Amygdala (tissue), 56 donors: ENCODE measurements at places on chromosomes 12 and 14.

DNA sequence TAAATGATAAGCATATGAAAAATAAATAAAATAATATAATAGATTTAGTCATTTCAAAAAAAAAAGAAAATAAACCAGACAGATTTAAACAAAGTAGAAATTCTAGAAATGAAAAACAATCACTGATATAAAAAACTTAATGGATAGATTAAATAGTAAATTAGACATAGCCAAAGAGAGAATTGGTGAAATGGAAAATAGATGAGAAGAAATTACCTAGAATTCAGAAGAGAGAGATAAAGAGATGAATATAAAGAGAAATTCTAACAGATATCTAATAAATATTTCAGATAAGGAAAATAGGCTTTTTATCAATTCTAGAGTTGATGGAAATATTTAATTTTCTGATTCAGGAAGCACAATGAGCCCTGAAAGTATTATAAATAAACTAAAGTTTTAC is 123.1 kb downstream of the PRIMA1 start:
- no peak for DNase-seq

- no peak for DNase-seq
Observed at GRCh38 chr12:47317175-47317915, 237.6 kb upstream of the AMIGO2 start.

- no peak for DNase-seq
Observed at GRCh38 chr14:33201116-33201515, 262.4 kb downstream of the NPAS3 start.

- DNase-seq, result no peak
Observed at GRCh38 chr12:22069851-22070250, 23.8 kb downstream of the CMAS start.

DNA sequence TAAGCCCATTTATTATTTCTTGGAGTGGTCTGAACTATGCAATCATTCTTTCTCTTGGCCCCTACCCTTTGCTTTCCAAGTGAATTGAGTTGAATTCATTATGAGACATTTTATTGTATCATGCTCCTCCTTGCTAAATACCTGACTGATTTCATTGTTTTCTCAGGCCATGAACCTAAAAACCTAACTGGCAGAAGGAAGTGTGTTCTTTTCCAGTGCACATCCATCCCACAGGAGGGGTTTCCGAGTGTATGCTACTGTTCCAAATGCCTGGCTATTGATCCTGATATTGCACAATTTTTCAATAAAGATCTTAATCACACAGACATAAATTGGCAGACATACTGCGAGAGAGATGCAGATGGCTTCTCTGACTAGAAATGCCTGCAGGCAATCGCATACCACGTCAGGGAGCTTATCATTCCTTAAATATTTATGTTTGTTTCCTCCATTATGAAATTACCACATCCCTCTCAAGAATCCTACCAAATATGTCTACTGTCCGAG is 162.2 kb upstream of the EGLN3 start:
- no peak for DNase-seq

- no peak for DNase-seq
Observed at GRCh38 chr12:115384391-115384790, 700.4 kb upstream of the TBX3 start.

DNA sequence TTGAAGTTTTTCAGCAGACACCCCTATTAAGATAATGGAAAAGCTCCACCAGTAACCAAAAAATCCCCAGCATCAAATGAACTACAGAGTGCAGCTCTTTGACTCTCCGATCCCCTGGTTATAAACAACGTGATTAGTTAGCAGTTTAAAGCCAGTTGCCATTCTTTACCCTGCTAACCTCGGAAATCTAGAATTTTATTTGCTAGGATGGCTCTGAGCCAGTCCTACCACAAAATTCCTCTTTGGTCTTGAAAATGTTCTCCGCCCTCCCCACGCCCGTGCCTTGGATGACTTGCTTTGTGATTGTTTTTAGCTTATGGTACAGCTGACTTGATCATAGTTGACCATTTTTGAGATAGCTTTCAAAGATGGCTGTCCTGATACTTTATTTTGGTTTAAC is 1.2 kb downstream of the KLHDC2 start:
- DNase-seq, result no peak

DNA sequence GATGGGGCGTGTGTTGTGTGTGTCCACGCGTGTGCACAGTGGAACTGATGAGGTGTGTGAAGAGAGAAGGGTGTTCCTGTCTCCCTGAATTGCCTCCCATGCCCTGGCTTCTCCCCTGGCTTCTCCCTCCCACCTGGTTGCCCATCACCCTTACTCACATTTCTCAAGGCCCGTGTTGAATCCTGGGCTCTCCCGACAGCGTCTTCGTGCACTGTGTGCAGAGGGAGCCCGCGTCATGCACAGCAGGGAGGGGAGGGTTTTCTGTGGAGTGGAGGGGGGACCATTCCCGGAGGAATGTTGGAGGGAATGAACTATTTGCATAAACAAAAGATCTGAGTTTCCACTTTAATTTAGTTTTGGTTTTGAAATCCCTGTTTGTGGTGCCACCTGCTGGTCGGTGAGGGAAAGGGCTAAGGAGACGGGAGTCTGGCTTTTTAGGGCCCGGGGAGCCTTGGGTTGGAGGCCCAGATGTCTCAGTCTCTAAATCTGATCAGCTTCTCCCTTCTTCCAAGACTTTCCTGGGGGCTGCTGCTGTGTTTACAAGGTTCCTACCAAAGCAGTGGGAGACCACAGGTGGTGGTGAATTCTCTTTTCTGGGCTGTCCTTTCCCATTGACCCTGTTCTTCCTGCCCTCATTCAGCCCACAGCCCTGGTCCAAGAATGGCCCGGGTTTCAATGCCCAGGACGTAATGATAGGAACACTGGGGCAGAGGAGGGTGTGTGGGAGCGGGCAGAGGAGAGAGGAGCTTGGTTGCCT is at the start of gene C1R:
Gene C1R, minus strand, starts transcription at position 217 of the 757 bp plus-strand sequence. Its CDS starts 57 bp downstream, at position 160.
- no peak for DNase-seq

GRCh38 chr12:23504641-23505399 is 444.6 kb downstream of the SOX5 start:
- DNase-seq, result no peak

GRCh38 chr12:42593874-42594273 is 4.3 kb upstream of the PRICKLE1 start:
- DNase-seq, result no peak

DNA sequence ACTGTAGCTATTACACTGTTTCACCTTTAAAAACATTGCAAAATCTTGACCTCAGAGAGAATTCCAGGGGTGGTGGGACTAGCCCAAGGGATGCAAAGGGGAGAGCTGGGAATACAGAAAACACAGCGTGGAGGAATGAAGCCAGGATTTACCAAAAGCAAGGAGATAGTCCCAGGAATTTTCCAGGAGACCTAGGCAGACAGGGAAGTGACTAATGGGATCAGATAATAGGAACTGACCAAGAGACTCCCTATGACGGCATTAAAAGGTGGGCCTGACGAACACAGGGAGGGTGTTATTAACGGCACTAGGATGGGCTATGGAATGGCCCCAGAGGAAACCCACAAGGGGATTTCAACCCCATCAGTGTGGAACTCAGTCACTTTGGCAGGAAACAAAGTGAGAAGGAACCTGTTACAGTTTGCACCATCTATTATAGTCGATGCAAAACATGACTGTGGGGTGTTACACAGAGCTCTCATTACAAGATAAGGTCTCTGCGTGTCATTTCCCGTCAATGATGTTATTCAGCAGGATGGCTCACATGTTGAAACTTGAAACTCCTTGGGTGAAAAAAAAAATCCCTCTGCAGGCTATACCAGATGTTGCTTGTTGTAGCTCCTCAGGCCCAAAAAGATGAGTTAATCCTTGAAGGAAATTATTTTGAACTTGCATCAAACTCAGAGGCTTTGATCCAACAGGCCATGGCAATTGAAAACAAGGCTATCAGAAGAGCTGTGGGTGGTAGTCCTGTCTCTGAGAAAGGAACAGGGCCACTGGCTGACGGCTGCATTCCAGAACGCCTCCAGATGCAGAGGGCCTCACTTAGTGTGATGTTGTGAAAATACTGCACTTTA is 58.7 kb downstream of the DRAM1 start:
- DNase-seq, result no peak

GRCh38 chr14:78071016-78071549 is 99.1 kb upstream of the NRXN3 start:
- DNase-seq, result no peak

- DNase-seq, result no peak
Observed at GRCh38 chr14:73754911-73755360, 40.8 kb upstream of the PNMA1 start.

DNA sequence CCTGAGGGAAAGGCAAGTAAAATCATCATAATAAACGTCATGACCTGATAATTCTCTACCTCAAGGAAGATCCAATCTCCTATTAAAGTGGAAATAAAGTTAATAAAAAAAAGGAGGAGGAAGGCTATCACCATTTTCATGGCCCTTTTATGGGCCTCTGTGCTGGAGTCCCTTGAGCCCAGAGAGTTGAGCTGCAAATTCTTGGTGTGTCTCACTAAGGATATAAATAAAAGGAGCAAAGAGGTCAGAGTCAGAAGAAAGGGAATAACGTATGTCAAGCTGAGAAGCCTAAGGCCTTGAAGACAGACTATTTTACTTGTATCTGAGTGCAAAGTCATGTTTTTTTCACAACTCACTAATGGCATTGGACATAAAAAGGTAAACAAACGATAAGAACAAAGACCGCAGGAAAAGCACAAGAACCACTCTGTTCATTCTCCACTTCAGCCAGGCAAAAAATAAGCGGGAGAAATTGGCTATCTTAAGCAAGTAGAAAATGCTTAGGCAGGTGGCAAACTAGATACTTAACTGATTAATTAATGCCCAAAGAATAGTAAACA is 12.0 kb upstream of the SMIM10L1 start:
- no peak for DNase-seq

GRCh38 chr14:44663136-44663535 is 156.1 kb upstream of the FSCB start:
- no peak for DNase-seq

DNA sequence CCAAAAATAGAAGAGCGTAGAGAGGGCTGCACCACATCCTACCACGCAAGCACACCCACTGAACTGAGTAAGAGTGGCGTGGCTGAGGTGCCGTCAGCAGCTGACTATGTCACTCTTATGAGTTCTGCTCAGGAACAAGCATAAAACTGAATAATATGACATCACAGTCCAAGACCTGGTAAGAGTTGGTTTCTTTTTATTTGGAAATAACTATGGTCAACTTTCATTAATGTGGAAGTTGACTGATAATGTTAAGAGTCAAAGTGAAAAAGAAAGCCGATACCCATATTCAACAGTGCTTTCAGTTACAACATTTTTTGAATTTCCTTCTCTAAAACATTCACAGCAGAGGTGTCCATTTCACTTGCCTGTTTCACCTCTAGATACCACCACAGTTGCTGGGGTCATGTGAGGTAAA is 44.6 kb downstream of the GNS start:
- DNase-seq, result no peak

DNA sequence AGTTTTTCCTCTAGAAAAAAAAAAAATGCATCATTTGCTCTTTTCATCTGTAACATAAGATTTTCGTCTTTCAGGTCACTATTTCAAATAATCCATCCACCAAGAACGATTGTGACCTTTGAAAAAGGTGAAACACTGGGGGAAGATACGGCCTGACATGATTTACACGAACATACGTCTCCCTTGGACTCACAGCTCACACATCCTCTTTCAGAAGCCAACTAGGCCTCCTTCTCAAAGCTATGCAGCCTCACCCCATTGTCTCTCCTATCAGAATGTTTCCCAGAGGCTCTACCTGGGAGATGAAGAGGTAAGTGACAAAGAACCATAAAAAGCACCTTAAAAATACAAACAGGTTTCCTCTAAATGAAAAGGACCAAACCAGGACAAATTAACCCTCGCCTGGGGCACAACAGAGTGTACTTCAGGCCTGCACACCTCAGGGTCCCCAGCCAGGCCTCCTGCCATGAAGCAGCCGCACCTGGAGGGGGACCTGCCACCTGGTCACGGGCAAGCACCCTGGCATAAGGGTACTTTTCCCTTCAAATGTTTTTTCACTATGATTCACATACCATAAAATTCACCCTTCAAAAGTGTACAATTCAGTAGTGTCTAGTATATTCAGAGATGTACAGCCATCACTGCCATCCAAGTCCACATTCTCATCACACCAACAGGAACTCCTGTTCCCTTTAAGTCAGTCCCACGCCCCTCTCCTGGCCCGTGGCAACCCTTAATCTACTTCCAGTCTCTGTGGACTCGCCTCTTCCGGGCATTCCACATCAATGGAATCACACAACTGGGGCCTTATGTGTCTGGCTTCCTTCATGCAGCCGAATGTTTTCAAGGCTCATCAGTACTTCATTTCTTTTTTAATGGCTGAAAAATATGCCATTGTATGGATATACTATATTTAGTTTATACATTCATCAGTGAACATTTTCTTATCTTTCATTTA is 5.4 kb downstream of the SLC15A4 start:
- no peak for DNase-seq

- no peak for DNase-seq
Observed at GRCh38 chr14:49770212-49770817, 2.4 kb downstream of the KLHDC2 start.

- no peak for DNase-seq
Observed at GRCh38 chr12:105576261-105576660, 245.8 kb downstream of the C12orf75 start.

DNA sequence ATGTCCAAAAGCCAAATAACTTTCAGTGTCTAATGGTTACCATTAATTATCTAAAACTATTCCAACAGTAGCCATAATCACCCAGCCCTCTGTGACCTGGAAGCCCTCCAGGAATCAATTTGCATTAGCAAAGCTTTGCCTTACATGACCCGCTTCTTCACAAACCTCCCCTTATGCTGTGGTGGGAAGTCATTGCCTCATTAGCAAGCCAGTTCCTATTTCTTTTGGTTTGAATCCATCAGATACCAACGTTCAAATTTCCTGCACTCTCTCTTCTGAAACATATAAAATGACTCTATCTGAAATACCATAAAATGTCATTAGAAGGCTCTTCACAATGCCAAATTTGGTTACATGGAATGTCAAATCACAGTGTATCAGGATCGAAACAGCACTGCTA is 268.3 kb upstream of the PRKD1 start:
- DNase-seq, result no peak

DNA sequence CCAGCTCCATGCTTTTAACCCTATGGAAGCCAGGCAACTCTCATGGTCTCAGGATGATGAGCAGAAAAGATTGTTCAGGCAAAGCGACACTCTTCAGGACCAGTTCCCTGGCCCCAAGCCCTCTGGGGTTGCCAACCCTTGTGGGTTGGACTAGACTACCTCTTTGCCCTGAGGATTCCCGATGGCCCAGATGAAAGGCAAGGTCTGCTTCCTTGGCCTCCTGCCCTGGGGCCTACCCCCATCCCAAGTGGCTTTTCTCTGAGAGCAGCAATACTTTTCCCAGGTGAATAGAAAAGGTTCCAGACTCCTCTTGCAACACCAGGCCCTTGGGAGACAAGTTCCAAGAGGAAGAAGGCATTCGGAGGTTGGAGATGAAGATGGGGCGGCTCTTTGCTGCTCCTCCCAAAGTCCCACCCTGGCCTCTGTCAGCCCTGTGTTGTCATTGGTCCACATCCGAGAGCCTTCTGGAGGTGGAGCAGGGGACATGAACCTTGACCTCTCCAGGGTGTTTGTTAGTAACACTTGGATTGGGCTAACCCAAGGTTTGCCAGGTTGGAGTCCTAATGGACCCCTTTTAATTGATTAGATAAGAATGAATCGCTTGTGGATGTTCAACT is 131.1 kb downstream of the GCH1 start:
- no peak for DNase-seq

GRCh38 chr12:39627914-39628313 is 8.3 kb upstream of the ABCD2 start:
- DNase-seq, result no peak
